Omental fat pad (tissue), 4 donors: ENCODE measurements at places on chromosomes 2 and 18. TPM values are rescaled to one million over a fixed set of nuclear protein-coding genes. Genes with fewer than 3 reads are reported as not detected.

The WDR75 gene
- total RNA-seq = 31.6 TPM

- no peak for DNase-seq
Observed at GRCh38 chr2:172084395-172084644, 987 bp upstream of the DLX1 start.

DNA sequence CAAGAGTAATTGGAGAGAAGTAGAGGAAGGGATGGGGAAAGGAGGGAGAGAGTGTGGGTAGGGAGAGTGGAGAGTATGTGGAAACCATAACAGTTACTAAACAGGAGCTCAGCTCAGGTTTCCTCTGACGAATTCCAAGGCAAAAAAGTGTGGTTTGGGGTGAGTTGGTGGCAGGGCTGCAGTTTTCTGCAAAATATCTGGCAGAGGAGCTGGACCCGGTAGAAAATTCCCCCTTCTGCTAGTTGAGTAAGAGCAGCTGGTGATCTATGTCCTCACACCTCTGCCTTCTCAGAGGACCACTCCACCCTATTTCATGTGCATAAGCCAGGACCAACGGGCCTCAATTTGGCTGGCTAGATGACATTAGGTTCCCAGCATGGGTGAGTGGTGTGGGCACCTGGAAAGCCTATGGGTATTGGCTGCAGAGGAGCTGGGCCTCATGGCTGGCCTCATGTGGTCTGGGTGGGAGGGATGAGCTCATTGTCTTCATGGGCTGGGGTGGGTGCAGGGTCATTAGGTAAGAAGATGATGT is 13.2 kb downstream of the NRP2 start:
- DNase-seq = no peak

- DNase-seq = no peak
Observed at GRCh38 chr2:85215448-85216401, 82.5 kb downstream of the TCF7L1 start.

DNA sequence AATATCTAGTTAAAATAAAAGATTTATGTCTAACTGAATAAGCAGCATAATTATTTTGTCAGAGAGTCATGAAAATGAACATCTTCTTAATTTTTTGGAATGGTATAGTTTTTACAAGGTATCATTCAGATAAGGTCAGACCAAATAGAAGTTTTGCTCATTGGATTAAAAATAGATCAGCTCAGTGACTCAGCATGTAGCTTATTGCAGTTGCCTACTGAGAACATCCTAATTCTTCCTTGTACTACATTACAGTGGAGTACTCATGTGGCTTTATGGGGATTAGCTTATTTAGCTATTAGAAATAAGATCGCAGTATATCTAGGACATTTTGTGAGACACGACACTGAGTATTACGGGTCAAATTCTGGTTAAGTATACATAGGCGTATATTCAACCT is 38.2 kb upstream of the PPM1B start:
- DNase-seq = no peak

GRCh38 chr2:206230060-206230762 is 44.3 kb upstream of the ZDBF2 start:
- DNase-seq = no peak

DNA sequence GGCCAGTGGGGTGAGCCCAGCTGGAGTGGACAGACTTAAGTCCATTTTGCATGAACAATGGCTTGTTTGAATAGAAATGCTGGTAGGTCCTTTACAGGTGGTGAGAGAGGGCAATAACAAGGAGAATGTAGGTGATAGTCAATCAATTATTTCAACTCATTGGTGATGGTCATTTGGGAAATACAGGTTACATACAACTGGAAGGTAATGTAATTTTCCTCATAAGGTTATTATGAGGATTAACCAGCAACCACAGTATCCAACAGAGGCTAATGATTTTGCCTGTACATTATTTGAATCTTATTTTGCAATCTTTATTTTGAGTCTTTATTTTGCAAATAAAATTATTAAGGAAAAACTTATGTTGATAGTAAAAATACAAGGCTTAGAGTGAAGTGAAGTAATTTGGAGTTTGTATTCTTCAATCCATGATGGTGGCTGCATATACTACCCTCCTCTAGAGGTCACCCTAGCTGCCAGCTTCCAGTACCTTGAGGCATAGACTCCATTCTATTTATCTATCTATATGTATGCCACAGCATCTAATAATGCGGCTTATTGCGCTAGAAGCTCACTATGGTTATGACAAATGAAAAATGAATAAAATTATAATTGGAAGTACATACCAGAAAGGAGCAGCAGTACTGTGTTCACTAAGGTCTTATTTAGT is 20.5 kb upstream of the HNMT start:
- DNase-seq = no peak

GRCh38 chr18:51053814-51054213 is 23.8 kb downstream of the SMAD4 start:
- no peak for DNase-seq

DNA sequence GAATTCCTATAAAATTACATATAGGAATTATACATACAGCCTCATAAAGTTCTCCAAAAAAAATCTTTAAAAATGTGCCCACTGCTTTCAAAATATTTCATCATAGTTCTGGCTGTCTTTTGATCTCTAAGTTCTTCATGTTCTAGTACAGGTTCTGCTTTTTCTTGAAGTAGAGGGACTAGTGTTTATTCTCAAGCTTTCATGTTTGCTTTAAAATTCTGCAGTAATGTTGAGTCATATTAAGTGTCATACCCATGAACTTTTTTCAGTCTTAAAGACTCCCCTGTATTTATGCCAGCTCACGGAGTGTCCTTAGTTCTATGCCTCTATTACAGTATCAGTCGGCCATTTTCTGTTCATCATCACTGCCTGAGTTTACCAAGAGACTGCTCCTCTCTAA is 54.8 kb upstream of the CCDC141 start:
- DNase-seq = no peak

DNA sequence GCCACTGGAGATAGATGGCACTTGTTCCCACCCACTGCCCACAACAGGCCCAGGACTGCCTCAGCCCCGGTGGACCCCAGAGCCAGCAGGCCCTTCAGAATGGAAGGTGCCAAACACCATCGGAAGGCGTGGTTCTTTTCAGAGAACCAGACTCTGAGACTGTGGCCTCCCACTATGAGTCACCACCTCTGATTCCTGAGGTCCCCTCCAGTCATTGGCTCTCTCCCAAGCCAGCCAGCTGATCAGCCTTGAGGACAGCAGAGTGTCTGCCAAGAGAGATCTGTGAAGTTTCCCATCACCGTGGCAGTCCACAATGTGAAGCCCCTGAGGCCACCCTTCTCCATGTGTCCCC is 10.4 kb upstream of the MAP3K2 start:
- no peak for DNase-seq

- no peak for DNase-seq
Observed at GRCh38 chr18:62479574-62479973, 43.3 kb upstream of the ZCCHC2 start.

The DSC3 gene
- total RNA-seq = 60.2 TPM

- no peak for DNase-seq
Observed at GRCh38 chr2:69703189-69703588, 38.7 kb upstream of the ANXA4 start.

GRCh38 chr18:24660956-24661355 is 200.5 kb downstream of the HRH4 start:
- no peak for DNase-seq

- DNase-seq = no peak
Observed at GRCh38 chr2:218745559-218746469, 35.2 kb downstream of the TTLL4 start.

The CAPN14 gene
- not detected for total RNA-seq

- DNase-seq = no peak
Observed at GRCh38 chr18:31512203-31512764, 14.3 kb downstream of the DSG2 start.

DNA sequence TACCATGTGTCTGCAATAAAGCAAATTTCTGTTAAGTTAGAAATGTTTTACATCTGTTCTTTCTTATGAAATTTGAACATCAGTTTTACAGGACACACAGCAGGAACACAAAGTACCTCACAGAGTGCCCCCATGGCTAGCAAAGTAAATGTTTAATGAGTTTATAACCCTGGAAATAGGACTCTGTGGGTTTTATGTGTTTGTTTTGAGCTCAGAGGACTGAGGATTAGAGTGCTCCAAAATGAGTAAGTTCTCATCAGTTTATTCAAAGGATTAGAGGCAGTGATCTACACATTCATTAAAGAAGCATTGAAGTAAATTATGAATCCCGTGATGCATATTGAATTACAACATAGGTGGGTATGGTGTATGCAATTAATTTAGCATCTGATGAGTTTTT is 281.8 kb downstream of the GULP1 start:
- no peak for DNase-seq

The IL36B gene
- not detected for total RNA-seq

The VWC2L gene
- not detected for total RNA-seq

- DNase-seq = no peak
Observed at GRCh38 chr18:47772374-47773248, 157.8 kb downstream of the SMAD2 start.

DNA sequence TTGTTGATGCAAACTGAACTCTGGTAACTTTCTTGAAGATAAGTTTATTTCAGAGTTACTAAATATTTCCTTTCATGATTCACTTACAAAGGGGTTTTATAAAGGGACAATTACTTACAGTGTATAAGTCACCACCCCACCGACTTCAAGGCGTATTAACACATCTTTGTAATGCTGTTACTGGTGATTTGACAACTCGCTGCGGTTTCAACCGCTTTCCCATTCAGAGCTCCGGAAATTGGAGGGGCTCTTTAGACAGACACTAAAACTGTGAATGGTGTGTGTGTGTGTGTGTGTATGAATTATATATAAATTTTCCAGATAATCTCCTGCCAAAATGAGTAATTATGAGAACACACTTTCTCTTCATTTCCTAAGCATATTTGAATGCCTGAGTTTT is 4.9 kb downstream of the TM4SF20 start:
- no peak for DNase-seq

- no peak for DNase-seq
Observed at GRCh38 chr2:163774862-163775261, 39.1 kb upstream of the FIGN start.

DNA sequence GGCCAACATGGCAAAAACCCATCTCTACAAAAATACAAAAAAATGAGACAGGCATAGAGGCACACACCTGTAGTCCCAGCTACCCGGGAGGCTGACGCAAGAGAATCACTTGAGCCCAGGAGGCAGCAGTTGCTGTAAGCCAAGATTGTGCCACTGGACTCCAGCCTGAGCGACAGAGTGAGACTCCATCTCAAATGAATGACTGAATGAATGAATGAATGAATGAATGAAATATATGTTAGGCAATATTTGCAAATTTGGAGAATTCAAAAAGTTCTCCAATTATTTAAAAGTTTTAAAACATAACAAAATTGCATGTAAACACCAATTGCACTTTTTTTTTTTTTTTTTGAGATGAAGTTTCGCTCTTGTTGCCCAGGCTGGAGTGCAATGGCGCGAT is 61.7 kb downstream of the STRN start:
- no peak for DNase-seq

The HOXD4 gene
- 2.6 TPM for total RNA-seq

DNA sequence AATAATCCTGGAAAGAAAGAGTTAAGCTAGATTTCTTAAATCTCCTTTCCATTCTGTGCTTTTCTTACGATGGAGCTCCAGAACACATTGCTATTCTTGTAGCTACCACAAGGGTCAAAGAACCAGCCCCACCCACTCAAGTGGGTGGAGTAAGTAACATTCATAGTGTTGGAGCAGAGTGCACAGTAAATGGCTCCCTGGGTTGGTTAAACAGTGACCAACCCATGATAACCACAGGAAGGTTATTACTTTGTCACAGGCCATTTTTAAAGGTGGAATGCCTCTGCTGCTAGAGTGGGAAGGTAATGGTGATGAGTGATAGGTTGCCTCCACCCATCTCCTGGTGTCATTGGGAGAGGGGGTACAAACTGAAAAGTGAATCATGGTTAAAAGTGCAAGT is 13.9 kb downstream of the ARPC2 start:
- DNase-seq = no peak

DNA sequence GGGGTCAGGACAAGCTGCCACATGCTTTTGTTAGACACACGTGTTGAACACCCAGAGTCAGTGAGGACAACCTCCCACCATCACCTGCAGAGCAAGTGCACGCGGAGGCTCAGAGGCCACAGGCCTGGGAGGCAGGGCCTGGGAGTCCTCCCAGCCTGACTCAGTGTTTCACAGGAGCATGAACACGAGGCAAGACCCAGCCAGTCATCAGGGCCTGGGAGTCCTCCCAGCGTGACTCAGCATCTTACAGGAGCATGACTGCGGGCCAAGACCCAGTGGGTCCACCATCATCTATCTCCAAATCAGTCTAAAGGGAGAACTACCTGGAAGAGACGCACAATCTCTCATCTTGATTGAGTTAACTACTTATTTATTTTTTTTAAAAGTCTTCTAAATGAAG is 112.6 kb upstream of the PXDN start:
- DNase-seq = no peak

GRCh38 chr18:44777457-44778192 is 96.9 kb downstream of the SETBP1 start:
- no peak for DNase-seq

The EFR3B gene
- total RNA-seq = 1.2 TPM

DNA sequence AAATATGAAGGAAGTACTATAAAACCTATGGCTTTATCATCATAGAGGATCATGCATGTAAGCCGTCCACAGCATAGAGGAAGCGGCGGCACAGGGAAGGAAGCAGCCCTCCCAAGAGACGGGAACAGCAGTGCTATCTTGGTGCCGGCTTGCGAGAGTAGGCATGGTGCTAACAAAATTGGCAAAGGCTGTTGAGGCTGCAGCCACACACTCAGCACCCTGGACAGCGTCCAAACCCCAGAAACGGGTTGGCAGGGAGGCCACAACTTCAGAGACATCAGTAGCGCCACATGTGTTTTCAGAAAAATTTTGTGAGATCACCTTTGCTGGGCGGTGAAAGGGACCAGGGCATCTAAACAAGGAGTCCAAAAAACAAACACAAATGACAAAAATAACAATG is 37.7 kb downstream of the NETO1 start:
- DNase-seq = no peak

- no peak for DNase-seq
Observed at GRCh38 chr18:67672155-67672554, 155.6 kb upstream of the DSEL start.

The CCDC74A gene
- 2.4 TPM for total RNA-seq

- DNase-seq = no peak
Observed at GRCh38 chr2:212005085-212005671, 533.4 kb downstream of the ERBB4 start.

- no peak for DNase-seq
Observed at GRCh38 chr2:106107509-106108131, 86.5 kb downstream of the UXS1 start.

- no peak for DNase-seq
Observed at GRCh38 chr2:241855245-241855887, 3.3 kb downstream of the PDCD1 start.

GRCh38 chr2:10431797-10432196 is 16.3 kb downstream of the ODC1 start:
- DNase-seq = no peak

The MYOM1 gene
- 3.1 TPM for total RNA-seq

The SERPINB5 gene
- not detected for total RNA-seq
